ENCODE measurements at places on chromosomes 2 and 18.
A peak's percentile ranks its signal among the peaks of the same experiment; 100 is the strongest.

- DNase-seq = peak; percentile 10
These were observed 5.9 kb downstream of the SERPINB11 start for GRCh38 chr18:63708650-63709049.

GRCh38 chr2:239264492-239264837 lies 136.4 kb downstream of the HDAC4 start:
- no peak for DNase-seq

- DNase-seq = no peak
These were observed 69.6 kb downstream of the SLC66A3 start for GRCh38 chr2:11224887-11225286.

DNA sequence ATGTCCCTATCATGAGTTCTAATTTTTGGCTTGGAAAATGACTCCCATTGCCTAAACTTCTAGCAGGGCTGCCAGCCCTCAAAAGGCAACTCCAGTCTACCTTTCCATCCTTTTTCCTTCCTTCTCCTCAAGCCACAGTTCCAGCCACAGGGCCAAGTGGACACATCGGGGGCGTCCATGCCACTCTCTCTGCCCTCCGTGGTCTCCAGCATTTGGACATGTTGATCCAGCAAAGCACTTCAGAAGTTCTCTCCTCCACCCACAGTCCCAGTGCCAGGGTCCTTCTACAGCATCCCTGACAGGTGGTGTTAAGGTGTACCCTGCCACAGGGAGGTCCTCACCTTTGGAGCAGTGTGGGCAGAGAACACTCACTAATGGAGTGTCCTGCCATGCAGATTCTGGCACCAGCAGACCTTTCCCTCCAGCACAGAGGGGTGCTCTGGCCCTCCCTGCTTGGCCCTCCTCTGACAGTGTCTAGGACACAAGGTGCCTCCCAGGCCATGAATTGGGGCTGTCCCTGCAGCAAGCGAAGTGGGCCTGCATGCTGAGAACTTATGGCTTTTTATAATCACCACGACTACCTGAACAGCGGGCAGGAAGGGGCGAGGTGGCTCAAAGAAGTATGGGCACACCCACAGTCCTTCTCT lies 1.6 kb upstream of the FABP1 start:
- DNase-seq = no peak

DNA sequence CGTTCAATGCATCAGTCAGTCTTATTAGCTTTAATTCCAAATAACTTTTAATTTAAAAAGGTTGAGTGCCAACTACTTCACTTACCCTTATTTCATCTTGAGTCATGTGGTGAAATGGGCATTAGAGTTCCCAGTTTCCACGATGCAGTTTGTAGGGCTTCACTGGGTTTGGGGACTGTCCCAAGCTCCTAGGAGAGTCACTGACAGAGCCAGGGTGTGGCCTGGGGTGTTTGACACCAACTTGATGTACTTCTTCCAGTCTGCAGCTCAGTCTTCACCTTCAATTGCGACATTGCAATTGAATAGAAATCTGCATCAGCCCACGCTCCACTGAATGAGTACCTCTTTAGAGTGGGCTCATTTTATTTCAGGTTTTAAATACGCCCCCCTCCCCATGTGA lies 165.3 kb downstream of the ARL4C start:
- DNase-seq = no peak

DNA sequence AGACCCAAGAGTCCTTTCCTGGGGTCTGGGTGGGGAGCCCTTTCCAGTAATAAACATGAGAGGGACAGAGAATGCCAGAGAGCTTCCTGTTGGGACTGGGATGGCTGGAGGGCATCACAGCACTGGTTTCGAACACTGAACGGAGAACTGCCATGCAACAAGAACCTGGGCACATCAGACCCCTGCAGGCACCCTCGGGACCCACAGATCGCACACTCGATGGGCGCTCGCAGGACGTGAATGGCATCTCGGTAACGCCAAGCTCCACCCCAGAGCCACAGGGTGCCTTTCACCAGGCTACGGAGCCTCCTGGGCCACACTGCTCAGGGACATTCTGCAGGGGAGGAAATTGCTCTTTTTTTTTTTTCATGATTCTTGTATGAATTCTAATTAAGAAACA lies 25.1 kb downstream of the SLC66A2 start:
- no peak for DNase-seq

- DNase-seq = no peak
These were observed 1157.5 kb upstream of the ZEB2 start for GRCh38 chr2:145677371-145677770.

DNA sequence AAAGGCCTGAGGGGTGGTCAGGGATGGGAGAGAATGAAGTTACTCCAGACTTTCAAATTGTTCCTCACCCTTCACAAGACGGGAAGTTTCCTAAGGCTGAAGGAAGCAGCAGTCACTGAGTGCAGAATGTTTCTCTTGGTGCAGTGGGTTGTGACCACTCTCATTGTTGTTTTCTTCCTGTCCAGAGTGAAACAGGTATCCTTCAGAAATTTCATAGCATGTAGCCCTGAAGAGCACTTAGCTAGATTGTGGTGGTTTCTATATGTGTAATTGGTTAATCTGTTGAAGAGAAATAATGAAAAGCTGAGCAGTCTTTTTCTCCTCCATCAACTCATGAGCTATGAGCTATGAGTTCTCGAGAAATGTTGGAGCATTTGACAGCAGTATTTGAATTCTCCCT lies 96.8 kb downstream of the GPD2 start:
- no peak for DNase-seq

DNA sequence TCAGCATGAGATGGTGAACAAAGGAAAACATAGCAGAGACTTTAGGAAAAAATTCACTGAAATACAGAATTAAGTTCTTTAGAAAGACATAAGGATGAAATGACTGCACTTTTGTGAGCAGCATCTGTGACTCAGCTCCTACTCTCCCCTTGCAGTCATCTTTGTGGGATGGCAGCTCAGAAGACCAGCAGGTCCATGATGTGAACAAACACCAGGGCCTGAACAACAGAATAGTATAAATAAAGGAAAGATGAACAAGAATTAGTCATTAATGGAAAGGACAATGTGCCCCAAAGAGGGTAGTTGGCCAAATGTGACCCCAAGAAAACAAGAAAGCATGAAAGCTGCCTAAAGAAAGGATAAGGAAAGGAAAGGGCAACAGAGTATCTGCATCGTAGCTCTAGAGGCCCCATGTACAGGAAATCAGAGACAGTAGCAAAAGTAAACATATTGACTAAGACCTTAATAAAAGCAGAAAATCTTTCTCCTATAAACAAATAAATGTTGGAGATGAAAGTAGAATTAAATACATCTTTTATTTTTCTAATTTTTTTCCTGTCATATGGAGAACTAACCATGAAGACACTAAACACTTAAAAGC lies 318.0 kb downstream of the ZEB2 start:
- no peak for DNase-seq

All from kidney glomerular epithelial cell (primary cell).